ENCODE measurements at places on chromosomes 7 and 10.
A peak's percentile ranks its signal among the peaks of the same experiment; 100 is the strongest.

DNA sequence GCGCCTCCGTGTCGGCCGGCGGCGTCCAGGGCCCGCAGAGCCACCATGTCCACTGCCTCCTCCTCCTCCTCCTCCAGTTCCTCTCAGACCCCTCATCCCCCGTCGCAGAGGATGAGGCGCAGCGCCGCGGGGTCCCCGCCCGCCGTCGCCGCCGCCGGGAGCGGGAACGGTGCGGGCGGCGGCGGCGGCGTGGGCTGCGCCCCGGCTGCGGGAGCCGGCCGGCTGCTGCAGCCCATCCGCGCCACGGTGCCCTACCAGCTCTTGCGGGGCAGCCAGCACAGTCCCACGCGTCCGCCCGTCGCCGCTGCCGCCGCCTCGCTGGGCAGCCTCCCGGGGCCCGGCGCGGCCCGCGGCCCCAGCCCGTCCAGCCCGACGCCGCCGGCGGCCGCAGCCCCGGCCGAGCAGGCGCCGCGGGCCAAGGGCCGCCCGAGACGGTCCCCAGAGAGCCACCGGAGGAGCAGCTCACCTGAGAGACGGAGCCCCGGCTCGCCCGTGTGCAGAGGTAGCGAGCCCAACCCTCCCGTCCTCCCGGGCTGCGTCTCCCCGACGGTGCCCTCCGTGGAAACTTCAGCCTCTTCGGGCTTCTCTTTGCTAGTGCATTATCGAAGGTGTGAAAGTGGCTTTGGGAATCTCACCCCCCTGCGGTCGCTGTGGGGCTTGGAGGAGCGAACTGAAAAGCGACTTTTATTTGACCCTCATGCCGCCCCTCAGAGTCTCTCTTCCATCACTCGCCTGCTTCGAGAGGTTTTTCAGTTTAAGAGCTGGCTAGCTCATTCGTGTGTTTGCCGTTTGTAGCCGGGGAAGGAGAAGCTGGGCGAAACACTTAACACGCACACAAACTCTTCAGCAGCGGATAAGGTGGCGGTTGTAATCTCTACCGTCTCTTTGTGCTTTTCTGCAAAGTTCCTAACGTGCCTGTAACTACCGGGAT lies 975 bp downstream of the GLCCI1 start:
- peak; percentile 75 for DNase-seq

- no peak for DNase-seq
Measured at GRCh38 chr10:71649631-71650030, 69.9 kb downstream of the C10orf105 start.

DNA sequence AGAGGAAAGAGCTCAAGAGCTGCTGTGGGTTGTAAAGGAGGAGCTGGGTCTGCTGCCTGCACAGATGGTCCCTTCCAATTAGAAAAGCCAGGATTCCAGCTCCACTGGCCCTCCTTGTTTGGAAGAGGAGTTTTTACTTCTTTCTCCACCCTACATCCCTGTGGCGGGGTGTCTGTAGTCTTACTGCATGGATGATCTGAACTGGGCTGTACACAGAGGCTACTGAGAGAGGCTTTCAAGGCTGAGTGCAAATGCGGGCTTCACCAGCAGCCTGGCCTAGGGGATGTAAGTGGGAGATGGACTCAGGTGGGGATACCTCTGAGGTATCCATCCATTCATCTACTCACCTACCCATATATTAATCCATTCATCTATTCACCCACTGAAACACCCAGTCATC lies 7.1 kb upstream of the CXCL12 start:
- DNase-seq: no peak

GRCh38 chr7:151851782-151852181 lies 25.1 kb downstream of the PRKAG2 start:
- no peak for DNase-seq

All from HT-29 (cell line).